HL-60 (cell line): ENCODE measurements at places on chromosomes 7 and 10.
A peak's percentile ranks its signal among the peaks of the same experiment; 100 is the strongest.

DNA sequence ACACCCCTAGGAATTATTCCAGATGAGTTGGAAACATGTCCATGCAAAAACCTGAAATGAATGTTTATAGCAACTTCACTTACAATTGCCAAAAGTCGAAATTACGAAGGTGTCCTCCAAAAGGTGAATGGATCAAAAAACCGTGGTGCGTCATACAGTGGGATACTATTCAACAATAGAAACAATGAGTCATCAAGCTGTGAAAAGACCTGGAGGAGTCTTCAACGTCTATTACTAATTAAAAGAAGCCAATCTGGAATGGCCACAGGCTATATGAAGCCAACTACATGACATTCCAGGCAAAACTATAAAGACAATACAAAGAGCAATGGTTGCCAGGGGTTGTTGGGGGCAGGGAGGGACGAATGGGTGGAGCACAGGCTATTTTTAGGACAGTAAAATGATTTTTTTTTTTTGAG lies 12.6 kb upstream of the PPP2R2D start:
- DNase-seq = no peak

DNA sequence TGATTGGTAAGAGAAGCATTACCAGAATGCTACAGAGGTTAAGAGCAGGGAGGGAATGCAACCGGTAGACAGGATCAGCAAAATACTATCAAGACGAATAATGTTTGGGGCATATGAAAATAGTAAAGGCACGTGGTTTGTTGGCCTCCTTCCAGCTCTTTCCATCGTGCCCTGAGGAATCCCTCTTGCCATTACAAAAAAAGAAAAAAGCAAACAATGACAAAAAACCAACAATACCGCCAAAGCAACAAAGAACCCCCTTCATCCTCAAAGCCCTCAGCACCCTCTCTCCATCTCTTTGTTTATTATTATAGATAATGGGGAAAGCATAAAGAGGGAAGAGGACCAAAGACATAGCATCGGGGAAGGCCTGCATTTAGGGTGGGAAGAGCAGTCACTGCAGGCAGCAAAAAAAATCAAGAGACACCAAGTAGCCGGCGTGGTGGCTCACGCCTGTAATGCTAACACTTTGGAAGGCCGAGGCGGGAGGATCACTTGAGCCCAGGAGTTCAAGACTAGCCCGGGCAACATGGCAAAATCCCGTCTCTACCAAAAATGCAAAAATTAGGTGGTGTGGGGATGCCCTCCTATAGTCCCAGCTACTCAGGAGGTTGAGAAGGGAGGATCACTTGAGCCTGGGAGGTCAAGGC lies 78.0 kb downstream of the HIP1 start:
- no peak for DNase-seq

DNA sequence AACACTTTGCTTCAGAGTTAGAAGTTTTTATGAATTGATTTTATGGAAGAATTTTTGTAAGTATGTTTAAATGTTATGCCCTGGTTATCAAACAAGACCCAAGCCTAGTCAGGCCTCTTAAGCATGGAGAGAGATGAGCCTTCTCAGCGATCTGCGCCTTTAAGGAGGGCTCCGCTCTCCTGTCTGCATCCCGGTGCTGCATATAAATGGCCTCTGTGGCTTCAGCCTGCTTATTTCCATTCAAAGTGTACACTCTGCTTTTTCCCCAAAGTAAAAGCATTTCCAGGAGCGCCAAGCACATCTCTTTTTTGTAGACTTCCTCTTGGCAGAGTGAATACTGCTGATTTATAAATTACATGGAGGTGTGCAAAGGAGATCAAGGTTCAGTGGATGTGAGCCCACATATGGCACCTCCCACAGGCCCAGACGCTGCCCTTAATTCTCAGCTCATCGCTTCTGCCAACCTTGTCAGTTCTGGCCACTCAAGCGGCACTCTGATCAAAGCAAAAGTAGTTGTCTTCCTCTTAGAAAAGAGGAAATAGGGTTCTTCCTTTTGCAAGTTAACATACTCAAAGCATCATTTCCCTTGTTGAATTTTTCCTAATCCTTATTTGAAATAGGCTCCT lies 70.0 kb upstream of the SFMBT2 start:
- no peak for DNase-seq

- DNase-seq = no peak
These were observed 443.5 kb downstream of the NRG3 start for GRCh38 chr10:82318534-82318933.

DNA sequence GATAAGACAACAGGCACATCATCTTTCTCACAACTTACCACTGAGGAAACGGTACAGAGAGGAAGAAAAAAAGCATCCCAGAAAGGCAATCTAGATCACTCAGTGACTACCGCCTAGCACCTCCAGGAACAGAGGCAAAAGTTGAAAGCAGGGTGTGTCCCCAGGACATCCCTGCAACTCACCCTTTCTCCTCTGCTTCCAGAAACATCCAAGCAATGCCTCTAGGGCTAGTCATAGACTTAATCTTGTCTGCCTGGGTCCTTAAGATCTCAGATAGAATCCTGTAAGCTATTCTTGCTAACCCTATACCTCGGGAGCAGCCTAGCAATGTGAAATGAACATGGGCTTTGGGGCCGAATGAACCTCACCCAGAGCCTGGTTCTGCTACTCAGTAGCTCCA lies 18.8 kb upstream of the PDCD4 start:
- DNase-seq = no peak

- peak; percentile 41 for DNase-seq
These were observed 1.1 kb upstream of the TARP start for GRCh38 chr7:38274486-38274885.

DNA sequence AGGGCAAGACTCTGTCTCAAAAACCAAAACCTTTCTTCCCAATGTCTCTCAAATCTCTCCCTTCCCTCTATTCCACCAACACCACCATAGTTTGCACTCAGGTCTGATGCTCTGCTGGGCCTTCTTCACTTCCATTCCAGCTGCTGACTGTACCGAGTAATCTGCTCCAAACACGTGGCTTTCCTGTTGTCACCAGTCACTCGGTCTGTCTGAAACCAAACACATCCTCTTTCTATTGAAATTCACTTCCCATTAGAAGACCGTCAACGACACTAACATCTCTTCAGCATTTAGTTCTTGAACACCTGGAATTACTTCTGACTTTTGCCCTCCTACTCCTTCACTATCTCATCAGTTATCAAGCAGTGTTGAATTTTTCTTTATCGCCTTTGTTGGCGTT lies 4.7 kb upstream of the NRF1 start:
- DNase-seq = peak; percentile 75

GRCh38 chr10:73494877-73495225 lies 973 bp downstream of the PPP3CB start:
- DNase-seq = no peak

GRCh38 chr10:26391701-26392695 lies 46.1 kb upstream of the APBB1IP start:
- DNase-seq = no peak

- no peak for DNase-seq
These were observed 368.1 kb downstream of the RPS24 start for GRCh38 chr10:78401624-78402367.

- DNase-seq = no peak
These were observed 13.2 kb downstream of the HYCC1 start for GRCh38 chr7:23000597-23001360.

GRCh38 chr10:129548600-129548999 lies 81.6 kb downstream of the MGMT start:
- DNase-seq = no peak

DNA sequence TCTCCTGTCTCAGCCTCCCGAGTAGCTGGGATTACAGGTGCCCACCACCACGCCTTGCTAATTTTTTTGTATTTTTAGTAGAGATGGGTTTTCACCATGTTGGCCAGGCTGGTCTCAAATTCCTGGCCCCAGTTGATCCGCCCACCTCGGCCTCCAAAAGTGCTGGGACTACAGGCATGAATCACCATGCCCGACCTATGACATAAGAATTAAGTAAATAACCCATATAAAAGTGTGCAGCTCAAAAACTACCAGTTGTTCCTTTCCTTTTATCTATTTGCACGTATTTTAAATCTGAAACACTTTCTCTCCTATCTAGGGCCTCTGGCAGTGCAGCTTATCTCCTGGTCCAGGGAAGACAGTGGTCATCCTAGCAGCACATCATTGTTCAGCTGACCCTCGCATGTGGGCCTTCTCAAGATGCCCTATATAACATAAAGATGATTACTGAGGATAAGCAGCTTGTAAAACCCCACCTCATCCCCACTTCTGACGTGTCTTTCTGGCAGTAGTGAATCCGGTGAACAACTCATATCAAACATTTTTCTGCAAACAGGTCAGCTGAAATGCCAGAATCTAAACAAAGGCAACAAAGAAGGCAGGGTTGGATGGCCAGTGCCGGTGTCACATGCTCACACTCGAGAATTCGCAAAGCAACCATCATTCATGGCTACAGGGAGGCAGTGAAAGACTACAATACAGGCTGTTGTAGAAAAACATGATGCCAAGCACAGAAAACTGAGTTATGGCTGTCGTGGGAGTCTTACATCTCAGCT lies 36.0 kb upstream of the KCNIP2 start:
- no peak for DNase-seq

DNA sequence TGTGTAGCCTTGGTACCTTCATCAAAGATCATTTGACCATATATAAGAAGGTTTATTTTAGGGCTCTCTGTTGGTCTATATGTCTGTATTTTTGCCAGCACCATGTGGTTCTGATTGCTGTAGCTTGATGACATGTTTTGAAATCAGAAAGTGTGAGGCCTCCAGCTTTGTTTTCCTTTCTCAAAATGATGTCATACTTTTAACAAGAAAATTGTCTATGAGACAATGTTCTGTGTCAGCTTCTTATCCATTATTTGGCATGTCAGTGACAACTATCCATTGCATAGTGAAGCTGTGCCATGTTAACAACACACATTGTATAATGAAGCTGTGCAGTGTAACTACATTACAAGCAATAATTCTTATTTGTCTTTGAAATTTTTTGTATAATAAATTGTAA lies 9.1 kb upstream of the PPP1R9A start:
- DNase-seq = no peak

- no peak for DNase-seq
These were observed 558.8 kb upstream of the C7orf33 start for GRCh38 chr7:148031811-148032210.

- no peak for DNase-seq
These were observed 53.3 kb upstream of the LOXL4 start for GRCh38 chr10:98321186-98321780.

- DNase-seq = peak; percentile 95
These were observed 61.9 kb downstream of the MCU start for GRCh38 chr10:72753760-72754231.

DNA sequence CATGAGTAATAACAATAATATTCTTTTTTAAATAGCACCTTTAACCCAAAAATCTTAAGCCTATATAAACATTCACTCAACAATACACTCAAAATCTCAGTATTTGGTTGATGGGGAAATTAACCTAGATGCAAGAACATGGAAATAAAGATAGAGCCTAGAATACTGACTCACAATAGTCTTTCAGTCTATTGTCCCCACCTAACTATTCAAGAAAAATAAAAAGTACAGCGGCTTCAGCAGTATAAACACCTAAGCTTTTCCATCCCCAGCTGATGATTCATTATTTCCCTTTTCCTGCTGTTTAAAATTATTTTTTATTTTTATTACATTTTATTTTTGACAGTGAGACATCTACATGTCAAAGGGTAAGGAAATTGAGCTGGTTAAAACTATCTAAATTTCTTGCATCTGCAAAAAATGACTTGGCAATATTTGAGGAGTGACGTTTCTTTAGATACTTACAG lies 201.4 kb downstream of the FZD1 start:
- DNase-seq = no peak

DNA sequence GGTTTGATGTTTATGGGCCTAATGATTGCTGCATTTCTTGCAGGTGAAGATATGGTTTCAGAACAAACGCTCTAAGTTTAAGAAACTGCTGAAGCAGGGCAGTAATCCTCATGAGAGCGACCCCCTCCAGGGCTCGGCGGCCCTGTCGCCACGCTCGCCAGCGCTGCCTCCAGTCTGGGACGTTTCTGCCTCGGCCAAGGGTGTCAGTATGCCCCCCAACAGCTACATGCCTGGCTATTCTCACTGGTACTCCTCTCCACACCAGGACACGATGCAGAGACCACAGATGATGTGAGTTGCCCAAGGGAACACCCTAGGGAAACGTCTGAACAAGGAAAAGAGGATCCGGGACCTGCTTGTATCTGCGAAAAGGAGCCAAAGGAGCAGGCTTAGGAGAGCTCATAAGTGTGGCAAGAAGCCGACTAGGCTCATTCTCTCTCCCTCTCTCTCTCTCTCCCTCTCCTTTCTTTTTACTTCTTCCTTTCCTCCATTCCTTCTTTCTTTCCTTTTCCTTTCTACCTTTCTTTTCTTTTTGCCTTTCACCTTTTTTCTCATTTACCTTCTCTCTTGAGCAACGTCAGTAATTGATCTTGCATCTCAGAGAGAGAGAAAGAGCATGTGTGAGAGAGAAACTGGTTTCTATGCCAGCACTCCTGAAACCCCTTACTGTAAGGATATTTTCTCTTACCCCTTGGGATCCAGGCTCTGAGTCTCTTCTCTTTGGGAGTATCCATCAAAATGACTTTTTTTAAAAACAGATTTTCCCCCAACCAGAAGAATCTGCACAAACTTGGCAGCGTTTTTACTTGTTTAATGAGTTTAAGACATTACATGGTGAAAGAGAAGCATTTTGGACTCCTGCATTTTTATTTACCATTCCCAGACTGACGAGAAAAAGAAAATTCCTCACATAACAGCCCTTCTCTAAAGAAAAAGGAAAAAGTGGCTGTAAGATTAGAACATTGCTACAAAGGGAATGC lies 4.7 kb downstream of the DLX6 start:
- no peak for DNase-seq

GRCh38 chr10:93629647-93630305 lies 17.4 kb downstream of the PDE6C start:
- DNase-seq = no peak

DNA sequence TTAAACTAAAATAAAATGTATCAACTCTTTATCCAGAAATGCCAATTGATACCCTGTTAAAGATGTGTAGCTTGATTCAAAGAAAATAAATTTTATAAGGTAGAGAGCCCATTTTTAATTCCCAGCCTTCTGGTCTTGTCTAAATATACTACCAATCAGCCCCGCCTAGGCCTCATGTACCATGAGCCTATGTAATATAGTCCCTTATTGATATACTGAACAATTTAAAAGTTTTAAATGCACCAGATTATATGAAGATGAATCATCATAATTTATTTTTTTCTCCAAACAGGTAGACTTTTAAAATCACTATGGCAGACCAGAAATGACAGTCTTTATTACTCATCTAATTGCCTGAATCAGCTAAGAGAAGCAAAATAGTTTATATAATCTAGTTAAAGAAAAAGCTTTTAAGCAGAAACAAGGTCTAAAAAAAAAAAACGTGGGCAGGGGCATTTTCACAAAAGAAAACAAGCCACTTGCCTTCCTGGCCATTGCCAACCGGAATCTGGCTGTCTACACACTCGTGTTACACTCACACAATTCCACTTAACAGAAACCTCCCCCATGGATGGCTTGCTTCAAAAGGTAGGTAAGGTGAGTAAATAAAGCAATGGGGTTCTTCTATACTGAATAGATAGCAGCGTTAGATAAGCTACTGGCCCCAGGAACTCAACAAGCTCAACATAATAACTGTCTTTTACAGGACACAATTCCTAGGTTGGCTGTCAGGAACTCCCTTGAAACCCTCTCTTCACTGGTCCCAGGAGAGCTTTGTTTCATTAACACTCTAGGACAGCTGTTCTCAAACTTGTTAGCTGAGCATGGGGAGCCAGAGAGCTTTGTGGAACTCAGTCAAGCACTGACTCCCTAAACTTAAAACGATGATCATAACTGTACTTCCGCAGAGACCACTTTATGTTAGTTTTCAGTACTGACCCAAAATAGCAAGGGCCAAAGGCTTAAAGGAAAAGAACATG lies 37.2 kb downstream of the RAPGEF5 start:
- no peak for DNase-seq
